ENCODE measurements at places on chromosomes 5 and 9.

GRCh38 chr9:137430723-137431415 is 7.7 kb downstream of the NOXA1 start:
- no peak for DNase-seq

DNA sequence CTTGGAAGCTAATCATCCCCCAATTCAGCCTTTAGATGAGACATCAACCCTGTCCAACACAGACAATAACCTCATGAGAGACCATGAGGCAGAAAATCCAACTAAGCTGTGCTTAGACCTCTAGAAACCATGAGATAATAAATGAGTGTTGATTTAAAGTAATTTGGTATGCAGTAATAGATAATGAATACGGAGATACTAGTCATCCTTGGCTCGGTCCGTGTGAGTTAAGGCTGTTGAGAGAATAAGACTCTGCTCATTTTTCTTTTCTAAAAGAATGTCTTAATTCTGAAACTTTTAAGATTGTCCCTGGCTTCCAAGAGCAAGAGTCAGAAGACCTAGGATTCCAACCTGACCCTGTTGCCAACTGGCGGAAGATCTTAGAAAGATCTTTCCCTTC is 6.1 kb downstream of the TNC start:
- no peak for DNase-seq

- no peak for DNase-seq
Observed at GRCh38 chr9:755454-756381, 85.8 kb upstream of the DMRT1 start.

DNA sequence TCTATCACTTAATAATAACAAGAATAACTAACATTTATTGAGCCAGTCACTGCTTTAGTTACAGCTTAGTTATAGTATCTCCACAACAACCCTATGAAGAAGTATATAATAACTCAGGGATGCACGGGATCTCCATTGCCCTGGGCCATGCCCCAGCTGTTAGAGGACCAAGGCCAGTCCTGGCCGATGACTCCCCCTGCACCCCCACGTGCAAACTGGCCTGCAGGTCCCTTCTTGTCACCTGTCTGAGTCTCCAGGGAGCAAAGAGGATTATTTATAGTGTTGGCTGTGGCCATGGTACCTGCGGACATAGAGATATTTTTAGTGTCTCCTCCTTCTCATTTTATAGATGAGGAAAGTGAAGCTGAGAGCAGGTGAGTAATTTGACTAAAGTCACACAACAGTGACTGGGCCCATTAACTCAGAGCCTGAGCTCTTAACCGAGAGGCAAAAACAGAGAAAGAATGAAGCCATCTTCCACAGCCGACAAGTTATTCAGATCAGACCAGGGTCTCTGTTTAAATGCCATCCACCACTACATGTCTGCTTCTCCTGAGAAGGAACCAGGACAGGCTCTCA is 94.4 kb downstream of the TMEM215 start:
- no peak for DNase-seq

DNA sequence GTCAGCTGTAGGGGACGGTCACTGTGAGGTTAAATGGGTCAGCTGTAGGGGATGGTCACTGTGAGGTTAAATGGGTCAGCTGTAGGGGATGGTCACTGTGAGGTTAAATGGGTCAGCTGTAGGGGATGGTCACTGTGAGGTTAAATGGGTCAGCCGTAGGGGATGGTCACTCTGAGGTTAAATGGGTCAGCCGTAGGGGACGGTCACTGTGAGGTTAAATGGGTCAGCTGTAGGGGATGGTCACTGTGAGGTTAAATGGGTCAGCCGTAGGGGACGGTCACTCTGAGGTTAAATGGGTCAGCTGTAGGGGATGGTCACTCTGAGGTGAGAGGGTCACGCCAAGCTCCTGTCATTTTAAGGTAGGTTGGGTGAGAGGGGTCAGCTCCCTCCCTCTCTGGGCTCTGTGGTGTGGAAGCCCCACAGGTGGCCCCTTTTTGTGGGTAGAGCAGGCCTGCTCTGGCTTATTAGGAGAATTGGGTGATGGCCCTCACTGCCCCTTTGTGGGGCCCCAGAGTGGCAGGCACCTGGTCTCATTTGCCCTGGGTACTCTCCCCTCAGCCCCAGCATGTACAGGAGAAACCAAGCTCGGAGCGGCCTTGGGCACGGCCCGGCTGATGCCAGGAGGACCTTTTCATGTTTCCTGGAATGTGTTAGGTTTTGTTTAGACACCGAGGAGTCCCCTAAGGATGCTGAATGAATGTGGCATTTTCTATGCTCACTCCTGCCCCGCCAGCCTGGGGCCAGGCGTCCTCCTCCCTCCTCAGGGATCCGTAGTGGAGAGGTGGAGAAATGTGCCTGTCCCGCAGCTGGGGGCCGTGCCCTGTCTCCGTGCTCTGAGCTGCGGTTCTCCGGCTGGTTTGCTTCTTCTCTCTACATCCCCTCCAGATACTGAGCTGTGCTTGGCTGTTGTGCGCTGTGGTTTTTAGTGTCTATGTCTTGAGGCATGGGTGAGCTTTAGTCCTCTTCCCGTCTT is 31.4 kb downstream of the AHRR start:
- DNase-seq: no peak

All from NCI-H1092 (cell line).